ENCODE measurements at places on chromosomes 1 and 21.

DNA sequence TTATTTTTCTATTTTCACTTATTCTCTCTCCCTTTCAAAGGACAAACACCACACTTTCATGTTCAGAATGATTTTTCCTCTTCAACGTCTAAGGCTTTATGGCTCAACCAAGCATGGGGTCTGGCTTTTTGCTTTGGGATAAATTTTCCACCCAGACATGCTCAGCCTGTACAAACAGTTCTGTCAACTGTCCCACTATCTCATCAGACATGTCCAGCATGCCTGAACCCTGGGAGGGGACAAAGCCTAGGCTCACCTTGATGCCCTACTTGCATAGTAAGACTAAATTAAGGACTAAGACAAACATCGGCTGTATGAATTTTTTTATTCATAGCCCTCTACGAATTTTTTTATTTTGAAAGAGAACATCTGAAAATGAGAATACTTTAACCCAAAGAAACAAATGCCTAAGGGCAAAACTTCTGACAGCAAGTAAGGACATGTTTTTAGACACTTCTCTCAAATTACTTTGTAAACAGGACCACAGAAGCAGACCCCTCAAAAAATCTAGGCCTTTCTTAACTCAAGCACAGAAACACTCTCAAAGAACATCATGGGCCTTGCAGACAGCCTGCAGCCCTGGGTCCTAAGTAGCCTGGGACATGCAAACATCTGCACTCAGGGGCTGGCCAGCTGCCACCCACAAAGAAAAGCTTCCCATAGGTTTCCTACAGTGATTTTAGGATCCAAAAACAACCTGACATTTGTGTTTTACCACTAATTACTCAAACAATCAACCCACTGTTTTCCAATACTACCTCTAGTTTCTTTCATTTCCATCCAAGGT lies 72.3 kb upstream of the PALMD start:
- DNase-seq: no peak

DNA sequence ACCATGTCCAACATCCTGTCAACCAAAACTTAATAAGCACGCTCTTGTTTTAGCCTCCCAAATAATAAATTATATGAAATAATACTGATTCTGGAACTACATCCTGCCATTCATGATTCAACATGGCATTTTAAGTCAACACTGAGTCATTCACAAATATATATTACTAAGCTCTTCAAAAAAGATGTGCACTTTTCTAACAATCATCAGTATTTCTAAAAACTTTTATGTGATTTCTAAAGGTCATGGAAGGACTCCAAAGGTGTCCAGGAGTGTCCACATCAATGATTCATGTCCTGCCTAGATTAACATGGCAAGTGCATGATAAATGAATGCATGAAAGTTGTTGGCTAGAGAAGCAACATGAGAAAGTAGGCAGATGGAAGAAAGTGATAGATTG lies 51.6 kb downstream of the NEGR1 start:
- no peak for DNase-seq

GRCh38 chr1:232786845-232787455 lies 18.3 kb upstream of the MAP10 start:
- no peak for DNase-seq

GRCh38 chr1:192067360-192067759 lies 90.9 kb upstream of the RGS18 start:
- no peak for DNase-seq

- DNase-seq: no peak
These were observed 65.2 kb downstream of the SIK1 start for GRCh38 chr21:43361493-43362296.

- no peak for DNase-seq
These were observed 7.1 kb downstream of the KIF17 start for GRCh38 chr1:20710469-20711284.

DNA sequence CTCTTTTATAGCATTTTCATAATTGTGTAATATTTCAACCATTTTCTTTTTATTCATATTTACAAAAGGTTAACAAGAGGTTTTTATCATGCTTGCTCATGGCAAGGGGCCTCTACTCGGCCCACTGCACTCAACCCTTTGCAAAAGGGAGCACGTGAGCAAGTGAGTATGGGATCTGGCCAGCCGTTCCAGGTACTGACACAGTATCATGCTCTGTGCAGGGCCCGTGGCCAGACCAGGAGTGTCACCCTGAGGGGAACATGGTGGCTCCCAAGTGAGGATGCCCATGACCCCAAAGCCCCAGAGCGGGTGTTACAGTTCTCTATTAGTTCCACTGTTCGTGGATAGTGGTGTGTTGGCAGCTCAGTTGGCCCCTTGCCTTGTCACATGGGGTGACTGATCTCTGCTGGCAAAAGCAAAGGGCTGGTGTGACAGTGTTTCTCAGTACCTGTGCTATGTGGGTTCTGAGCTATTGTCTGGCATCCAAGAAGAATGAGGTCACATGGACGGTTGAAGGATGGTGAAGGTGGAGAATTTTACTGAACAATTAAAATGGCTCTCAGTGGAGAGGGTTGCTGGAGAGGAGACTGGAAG lies 777.2 kb upstream of the ADAMTS5 start:
- DNase-seq: no peak

- no peak for DNase-seq
These were observed 380.5 kb upstream of the VAMP3 start for GRCh38 chr1:7390604-7391000.

GRCh38 chr1:50488356-50488755 lies 65.1 kb upstream of the DMRTA2 start:
- DNase-seq: no peak

DNA sequence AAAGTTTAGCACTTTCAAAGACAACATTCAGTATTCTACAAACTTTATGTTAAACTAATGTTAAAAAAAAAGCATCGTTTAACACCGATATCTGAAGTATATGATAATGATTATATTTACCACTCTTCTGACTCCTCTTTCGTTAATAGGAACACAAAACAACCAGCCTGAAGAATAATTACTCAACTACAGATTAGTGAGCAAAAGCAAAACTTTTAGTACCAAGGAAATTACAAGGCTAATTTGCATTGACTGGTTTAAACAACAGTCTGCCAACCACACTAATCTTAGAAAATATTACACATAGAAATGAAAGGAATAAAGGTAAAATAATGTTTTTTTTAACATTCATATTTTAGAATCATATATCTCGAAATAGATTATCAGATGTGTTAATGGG lies 500.7 kb downstream of the LMO4 start:
- no peak for DNase-seq
